ENCODE measurements at places on chromosomes 1 and 21. TPM values are rescaled to one million over a fixed set of nuclear protein-coding genes. Genes with fewer than 3 reads are reported as not detected.
A peak's percentile ranks its signal among the peaks of the same experiment; 100 is the strongest.

DNA sequence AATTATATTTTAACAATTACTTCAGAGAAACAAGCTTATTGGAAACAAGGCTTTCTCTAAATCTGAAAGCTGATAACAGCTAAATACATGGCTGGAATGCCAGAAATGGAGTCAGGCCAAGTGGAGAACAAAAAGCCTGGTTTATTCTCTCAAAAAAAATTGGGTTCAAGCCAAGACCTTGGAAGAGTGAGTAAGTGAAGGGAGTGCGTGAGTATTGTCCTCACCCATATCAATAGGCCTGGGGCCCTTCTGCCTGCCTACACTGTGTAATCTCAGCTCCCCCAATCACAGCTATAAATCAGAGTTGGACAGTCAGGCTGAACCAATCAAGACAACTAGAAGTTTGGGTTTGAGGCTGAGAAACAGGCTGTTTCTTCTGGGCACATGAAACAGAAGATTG, 7.4 kb downstream of the KYAT3 start:
- DNase-seq, result no peak
- H3K4me1 ChIP-seq, result peaks cover 78% of the 10 kb centered on the region
- H3K27ac ChIP-seq, result peak overlapping the region; percentile 72
- H3K4me3 ChIP-seq, result peak overlapping the region; percentile 62
- no peaks in the 10 kb centered on the region for H3K27me3 ChIP-seq

DNA sequence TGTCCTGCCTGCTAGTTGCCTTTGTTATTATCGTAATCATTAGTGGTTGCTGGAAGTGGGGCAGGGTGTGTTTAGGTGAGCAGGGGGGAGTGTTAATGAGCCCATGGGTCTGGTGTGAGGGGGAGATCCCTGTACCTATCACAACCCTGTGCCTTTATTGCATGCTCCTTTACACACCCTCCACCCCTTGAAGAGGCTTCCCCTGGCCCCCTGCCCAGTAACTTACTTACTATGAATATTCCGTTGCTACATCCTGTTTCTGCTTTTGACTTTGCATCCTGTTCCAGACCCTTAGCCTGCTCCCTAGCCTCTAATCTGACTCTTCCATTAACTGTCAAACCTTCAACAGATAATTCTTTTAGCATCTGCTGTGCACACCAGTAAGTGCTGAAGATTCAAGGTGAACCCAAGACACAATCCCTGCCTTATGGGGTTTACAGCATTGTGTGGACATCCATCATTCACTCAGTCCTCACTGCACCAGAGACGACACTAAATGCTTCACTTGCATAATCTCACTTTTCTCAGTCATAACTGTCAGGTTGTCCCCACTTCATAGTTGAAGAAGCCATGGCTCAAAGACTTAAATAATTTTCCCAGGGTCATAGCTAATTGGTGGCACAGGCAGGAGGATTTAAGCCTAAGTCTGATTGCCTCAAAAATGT, 47.9 kb downstream of the CDC7 start:
- H3K4me3 ChIP-seq, result peak overlapping the region; percentile 60
- peaks cover 8% of the 10 kb centered on the region for H3K27me3 ChIP-seq
- peaks cover 60% of the 10 kb centered on the region for H3K4me1 ChIP-seq

TRIM58 gene
- total RNA-seq, result 0.23 TPM

TMEM69 gene
- 38.7 TPM for total RNA-seq

GRCh38 chr1:32052887-32053286, 19.9 kb upstream of the TMEM39B start:
- peaks cover 3% of the 10 kb centered on the region for H3K4me1 ChIP-seq
- DNase-seq, result no peak
- H3K4me3 ChIP-seq, result no peak overlapping the region
- peaks cover 52% of the 10 kb centered on the region for H3K36me3 ChIP-seq
- H3K27me3 ChIP-seq, result no peaks in the 10 kb centered on the region

GRCh38 chr1:1602304-1602967, 2.5 kb upstream of the FNDC10 start:
- no peak for DNase-seq
- H3K27ac ChIP-seq, result no peak overlapping the region
- H3K4me3 ChIP-seq, result no peak overlapping the region
- H3K4me1 ChIP-seq, result peaks cover 14% of the 10 kb centered on the region
- peaks cover 9% of the 10 kb centered on the region for H3K27me3 ChIP-seq

DNA sequence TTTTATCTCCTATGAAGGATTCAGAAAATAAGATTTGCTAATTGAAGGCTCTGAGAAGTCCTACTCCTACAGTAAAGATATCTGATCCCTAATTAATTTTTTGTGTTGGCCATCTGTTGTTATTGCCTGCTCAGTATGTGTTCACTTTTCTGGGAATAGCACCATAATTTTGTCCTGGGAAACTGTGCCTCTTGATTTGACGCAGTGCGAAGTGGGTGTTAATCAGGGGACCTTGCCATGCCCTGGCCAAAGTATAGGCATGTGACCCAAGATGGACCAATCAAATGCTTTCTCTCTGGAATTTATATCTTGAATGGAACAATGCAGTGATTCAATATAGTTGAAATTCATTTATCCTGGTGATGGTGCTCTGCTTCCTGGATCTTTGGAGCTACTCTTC, 30.4 kb upstream of the GNG12 start:
- H3K4me3 ChIP-seq, result no peak overlapping the region
- peaks cover 6% of the 10 kb centered on the region for H3K27me3 ChIP-seq
- no peaks in the 10 kb centered on the region for H3K36me3 ChIP-seq
- no peak overlapping the region for H3K27ac ChIP-seq

DNA sequence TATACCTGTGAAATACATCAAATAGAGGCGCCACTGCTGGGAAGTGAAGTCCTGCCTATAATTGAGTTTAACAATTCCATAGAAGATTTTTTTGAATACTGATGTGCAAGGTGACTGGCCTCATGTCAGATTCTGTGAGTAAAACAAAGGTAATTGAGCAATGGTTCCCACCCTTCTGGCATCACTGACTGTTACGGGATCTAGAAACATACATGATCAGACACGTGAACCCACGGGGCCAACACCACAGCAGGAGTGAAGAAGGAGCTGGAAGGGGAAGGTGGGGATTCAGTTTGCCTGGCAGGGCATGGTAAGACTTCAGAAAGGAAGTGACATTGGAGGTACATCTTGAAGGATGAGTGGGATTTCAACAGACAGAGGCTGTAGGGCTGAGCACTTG, 270.2 kb downstream of the DISC1 start:
- H3K36me3 ChIP-seq, result no peaks in the 10 kb centered on the region
- H3K4me1 ChIP-seq, result peaks cover 2% of the 10 kb centered on the region
- DNase-seq, result no peak
- no peak overlapping the region for H3K4me3 ChIP-seq
- no peak overlapping the region for H3K27ac ChIP-seq
- no peaks in the 10 kb centered on the region for H3K27me3 ChIP-seq

GRCh38 chr1:37238364-37239224, 204.3 kb upstream of the GRIK3 start:
- no peaks in the 10 kb centered on the region for H3K36me3 ChIP-seq
- H3K4me3 ChIP-seq, result no peak overlapping the region
- H3K27ac ChIP-seq, result no peak overlapping the region
- peaks cover 18% of the 10 kb centered on the region for H3K27me3 ChIP-seq

DNA sequence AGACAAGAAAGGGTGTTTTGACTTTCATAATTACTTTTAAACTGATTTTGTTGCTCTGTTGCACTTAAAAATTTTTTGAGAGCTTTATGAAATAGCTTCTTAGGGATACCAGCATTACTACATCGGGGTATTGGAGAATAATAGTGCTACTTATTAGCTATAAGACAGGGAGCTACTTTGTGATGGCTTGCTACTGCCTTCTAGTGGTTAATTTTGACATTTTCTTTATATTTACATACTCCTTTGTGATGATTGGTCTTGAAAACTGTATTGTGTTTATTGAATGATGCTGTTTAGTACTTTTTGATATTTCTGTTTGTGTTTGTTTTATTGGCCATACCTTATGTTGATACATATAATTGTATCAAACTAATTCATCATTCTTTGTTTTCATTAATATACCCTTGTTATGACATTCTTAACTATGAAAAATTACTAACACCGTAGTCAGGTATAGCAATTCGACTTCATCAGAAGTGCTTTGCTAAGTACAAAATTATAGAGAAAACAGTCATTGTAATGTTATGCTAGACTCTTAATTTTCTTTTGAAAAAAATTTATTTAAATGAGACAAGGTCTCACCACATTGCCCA, 85.5 kb downstream of the CLIC4 start:
- no peaks in the 10 kb centered on the region for H3K36me3 ChIP-seq
- H3K4me3 ChIP-seq, result no peak overlapping the region
- H3K27me3 ChIP-seq, result no peaks in the 10 kb centered on the region
- peaks cover 3% of the 10 kb centered on the region for H3K4me1 ChIP-seq
- DNase-seq, result no peak

FCRLB gene
- not detected for total RNA-seq

SH3D21 gene
- 19.4 TPM for total RNA-seq

GRCh38 chr1:156877433-156878170, 15.9 kb upstream of the PEAR1 start:
- H3K27ac ChIP-seq, result no peak overlapping the region
- H3K4me1 ChIP-seq, result no peaks in the 10 kb centered on the region
- H3K4me3 ChIP-seq, result no peak overlapping the region
- H3K36me3 ChIP-seq, result peaks cover 28% of the 10 kb centered on the region

DNA sequence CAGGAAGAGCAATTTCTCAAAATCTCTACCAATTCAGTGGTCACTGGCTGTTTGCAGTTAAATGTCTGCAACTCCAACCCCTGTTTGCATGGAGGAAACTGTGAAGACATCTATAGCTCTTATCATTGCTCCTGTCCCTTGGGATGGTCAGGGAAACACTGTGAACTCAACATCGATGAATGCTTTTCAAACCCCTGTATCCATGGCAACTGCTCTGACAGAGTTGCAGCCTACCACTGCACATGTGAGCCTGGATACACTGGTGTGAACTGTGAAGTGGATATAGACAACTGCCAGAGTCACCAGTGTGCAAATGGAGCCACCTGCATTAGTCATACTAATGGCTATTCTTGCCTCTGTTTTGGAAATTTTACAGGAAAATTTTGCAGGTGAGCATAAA, 167.2 kb downstream of the CRB1 start:
- H3K27ac ChIP-seq, result no peak overlapping the region
- no peaks in the 10 kb centered on the region for H3K4me1 ChIP-seq
- no peaks in the 10 kb centered on the region for H3K36me3 ChIP-seq
- no peak for DNase-seq
- peaks cover 8% of the 10 kb centered on the region for H3K27me3 ChIP-seq
